ENCODE measurements at places on chromosomes 3 and 15.

DNA sequence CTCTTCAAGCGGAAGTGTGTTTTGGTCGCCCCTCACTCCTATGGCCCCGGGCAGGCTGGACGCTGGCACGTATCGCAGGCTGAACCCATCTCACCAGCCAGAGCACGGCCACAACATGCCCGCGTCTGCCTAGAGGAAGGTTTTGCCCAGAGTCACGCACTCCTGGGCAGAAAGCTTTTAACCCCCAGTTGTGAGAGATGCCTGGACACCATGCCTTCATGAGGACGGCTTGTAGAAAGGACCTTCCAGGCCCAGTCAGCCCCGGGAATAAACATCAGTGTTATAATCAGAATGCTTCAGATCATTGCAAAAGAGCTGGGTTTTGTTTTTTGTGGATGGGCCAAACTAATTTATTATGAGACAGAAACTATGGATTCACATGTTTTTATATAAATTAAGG is 16.5 kb downstream of the CYFIP1 start:
- H3K4me3 ChIP-seq, result no peak overlapping the region
- H3K4me1 ChIP-seq, result no peaks in the 10 kb centered on the region
- H3K27me3 ChIP-seq, result no peaks in the 10 kb centered on the region
- H3K27ac ChIP-seq, result no peak overlapping the region

GRCh38 chr3:146180376-146180775 is 19.4 kb upstream of the PLOD2 start:
- H3K4me3 ChIP-seq, result no peak overlapping the region
- no peaks in the 10 kb centered on the region for H3K36me3 ChIP-seq
- no peaks in the 10 kb centered on the region for H3K27me3 ChIP-seq
- no peaks in the 10 kb centered on the region for H3K4me1 ChIP-seq
- no peak overlapping the region for H3K27ac ChIP-seq
- DNase-seq, result no peak

- H3K27me3 ChIP-seq, result no peaks in the 10 kb centered on the region
- H3K4me3 ChIP-seq, result no peak overlapping the region
- H3K4me1 ChIP-seq, result peaks cover 13% of the 10 kb centered on the region
- H3K27ac ChIP-seq, result no peak overlapping the region
- no peaks in the 10 kb centered on the region for H3K36me3 ChIP-seq
- no peak for DNase-seq
These were observed 30.4 kb upstream of the FBLN2 start for GRCh38 chr3:13518516-13518953.

- no peaks in the 10 kb centered on the region for H3K4me1 ChIP-seq
- no peak overlapping the region for H3K4me3 ChIP-seq
- no peaks in the 10 kb centered on the region for H3K27me3 ChIP-seq
- no peak overlapping the region for H3K27ac ChIP-seq
- H3K36me3 ChIP-seq, result no peaks in the 10 kb centered on the region
These were observed 647.6 kb downstream of the MAGI1 start for GRCh38 chr3:65391068-65391467.

- DNase-seq, result no peak
- H3K36me3 ChIP-seq, result no peaks in the 10 kb centered on the region
- H3K27ac ChIP-seq, result no peak overlapping the region
- H3K27me3 ChIP-seq, result no peaks in the 10 kb centered on the region
These were observed 12.7 kb downstream of the SLC6A20 start for GRCh38 chr3:45783667-45784066.

DNA sequence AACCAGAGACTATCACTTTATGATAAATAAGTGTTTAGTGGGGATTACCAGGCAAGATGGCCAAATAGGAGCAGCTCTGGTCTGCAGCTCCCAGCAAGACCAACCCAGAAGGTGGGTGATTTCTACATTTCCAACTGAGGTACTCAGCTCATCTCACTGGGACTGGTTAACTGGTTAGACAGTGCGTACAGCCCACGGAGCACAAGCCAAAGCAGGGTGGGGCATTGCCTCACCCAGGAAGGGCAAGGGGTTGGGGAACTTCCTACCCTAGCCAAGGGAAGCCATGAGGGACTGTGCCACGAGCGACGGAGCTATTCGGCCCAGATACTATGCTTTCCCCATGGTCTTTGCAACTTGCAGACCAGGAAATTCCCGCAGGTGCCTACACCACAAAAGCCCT is 171.0 kb downstream of the CTNNB1 start:
- no peaks in the 10 kb centered on the region for H3K36me3 ChIP-seq
- no peak overlapping the region for H3K4me3 ChIP-seq
- DNase-seq, result no peak
- no peaks in the 10 kb centered on the region for H3K4me1 ChIP-seq
- no peaks in the 10 kb centered on the region for H3K27me3 ChIP-seq

- no peaks in the 10 kb centered on the region for H3K4me1 ChIP-seq
- H3K27me3 ChIP-seq, result no peaks in the 10 kb centered on the region
- peaks cover 16% of the 10 kb centered on the region for H3K36me3 ChIP-seq
- H3K27ac ChIP-seq, result no peak overlapping the region
- DNase-seq, result no peak
These were observed 16.4 kb downstream of the FBXO22 start for GRCh38 chr15:75920079-75920478.

- no peaks in the 10 kb centered on the region for H3K36me3 ChIP-seq
- no peak overlapping the region for H3K4me3 ChIP-seq
- no peak for DNase-seq
- no peaks in the 10 kb centered on the region for H3K4me1 ChIP-seq
These were observed 46.9 kb downstream of the COMMD2 start for GRCh38 chr3:149705416-149705815.

DNA sequence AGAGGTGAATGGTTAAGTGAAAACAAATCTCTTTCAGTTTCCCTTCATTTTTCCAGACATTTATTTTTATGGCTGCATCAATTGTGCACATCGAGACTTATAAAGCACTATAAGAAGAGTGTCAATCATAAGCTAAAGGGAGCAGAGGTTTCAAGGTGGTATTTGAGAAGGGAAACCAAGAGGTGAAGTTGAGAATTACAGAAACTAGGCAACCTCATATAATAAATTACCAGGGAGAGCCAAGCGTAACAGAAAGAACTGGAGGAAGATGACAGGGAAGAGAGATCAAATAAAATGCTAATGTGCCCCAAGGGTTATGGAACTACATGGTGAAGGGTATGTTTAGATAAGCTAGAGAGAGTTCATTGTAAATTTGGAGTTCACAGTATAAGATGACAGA is 6.3 kb upstream of the CCDC54 start:
- DNase-seq, result no peak
- no peak overlapping the region for H3K27ac ChIP-seq

DNA sequence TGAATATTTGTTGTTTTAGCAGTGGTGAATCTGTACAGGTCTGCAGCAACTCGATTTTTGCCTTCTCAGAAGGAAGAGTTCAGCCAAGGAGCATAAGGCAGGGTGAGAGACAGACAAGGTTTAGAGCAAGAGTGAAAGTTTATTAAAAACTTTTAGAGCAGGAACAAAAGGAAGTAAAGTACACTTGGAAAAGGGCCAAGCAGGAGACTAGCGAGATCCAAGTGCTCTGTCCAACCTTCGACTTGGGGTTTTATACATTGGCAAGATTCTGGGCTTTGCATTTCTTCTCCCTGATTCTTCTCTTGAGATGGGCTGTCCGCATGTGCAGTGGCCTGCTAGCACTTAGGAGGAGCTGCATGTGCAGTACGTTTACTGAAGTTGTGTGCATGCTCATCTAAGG is 46.7 kb upstream of the AADACL2 start:
- DNase-seq, result no peak
- H3K4me1 ChIP-seq, result no peaks in the 10 kb centered on the region
- no peak overlapping the region for H3K27ac ChIP-seq
- H3K4me3 ChIP-seq, result no peak overlapping the region
- H3K36me3 ChIP-seq, result no peaks in the 10 kb centered on the region
- no peaks in the 10 kb centered on the region for H3K27me3 ChIP-seq

Measured in HCT116 (cell line).